WERI-Rb-1 (cell line): ENCODE measurements at places on chromosomes 1 and 21.

- no peak for DNase-seq
Observed at GRCh38 chr1:24020025-24020424, 39.9 kb upstream of the SRSF10 start.

GRCh38 chr21:25643486-25643885, 4.4 kb downstream of the JAM2 start:
- DNase-seq: no peak

GRCh38 chr1:2496746-2497145, 20.7 kb downstream of the PLCH2 start:
- DNase-seq: no peak

DNA sequence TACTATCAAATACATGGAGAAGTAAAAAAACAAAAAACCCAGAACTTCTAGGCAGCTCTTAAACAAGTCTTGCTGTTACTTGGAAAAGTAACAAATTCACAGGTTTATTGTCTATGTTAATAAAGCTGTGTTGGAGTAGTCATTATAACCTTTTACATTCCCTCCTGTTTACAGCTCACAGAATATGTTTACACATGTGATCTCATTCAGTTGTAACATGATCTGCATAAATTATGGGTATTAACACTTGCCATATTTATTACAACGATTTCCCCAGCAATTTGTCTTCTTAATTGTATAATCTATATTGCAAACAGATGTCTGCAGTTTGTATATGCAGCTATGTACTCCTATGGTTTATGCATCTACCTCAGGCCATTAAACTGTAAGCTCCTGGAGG, 28.6 kb downstream of the ERG start:
- no peak for DNase-seq

GRCh38 chr21:34968414-34969333, 80.4 kb downstream of the RUNX1 start:
- DNase-seq: no peak

DNA sequence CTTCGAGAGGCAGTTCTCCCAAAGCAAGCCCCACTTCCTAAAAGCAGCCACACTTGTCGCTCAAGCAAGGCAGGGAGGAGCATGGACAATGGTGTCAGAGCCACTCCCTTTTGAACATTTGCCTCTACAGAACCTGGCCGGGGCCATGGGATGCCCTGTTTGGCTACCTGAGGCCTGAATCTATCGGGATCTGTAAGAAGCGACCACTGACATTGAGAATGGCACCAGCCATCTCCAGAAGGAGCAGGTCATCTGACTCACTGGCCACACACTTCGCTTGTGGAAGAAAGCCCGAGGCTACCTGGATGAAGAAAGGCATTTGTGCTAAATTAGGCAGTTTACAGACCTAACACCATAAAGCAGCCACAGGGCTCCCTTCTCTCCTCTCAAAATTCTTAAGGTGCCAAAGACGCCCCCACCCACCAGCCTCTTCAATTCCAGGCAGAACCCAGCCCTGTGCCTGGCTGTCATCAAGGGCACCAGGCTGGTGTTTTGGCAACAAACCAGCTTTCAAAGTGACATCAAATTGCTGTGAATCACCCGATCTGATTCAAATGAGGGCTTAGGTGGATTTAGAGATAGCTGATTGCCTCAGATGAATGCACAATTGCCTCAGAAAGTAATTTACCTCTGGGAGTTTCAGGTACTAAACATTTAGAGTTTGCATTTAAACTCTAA, 104.8 kb downstream of the ETS2 start:
- no peak for DNase-seq

DNA sequence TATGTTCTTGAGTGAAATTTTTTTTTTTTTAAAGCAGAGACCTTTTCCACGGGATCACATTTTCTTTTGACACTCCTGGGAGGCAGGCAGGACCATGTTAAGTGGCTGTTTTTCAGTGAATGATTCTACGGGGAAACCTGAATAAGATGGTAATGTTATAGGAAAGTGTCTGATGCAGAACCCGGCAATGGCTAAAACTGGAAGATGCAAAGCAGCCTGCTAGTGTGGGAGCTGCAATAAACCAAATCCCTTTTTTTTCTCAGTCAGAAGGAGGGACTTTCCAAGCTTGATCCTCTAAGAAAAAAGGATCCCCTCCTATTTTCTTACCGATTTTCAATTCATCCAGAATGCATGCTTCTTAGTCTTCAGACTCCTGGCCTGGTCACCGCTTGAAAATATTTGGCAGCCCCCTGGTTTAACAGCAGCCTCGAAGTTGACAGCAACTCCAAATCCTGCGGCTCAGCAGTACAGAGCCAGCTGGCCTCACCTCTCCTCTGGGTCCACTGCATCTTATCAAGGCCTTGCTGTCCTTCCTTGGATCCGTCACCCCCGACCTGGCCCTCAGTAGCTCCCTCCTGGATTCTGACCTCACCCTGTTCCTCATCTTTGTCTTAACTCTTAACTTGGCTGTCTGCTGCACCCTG, 5.6 kb downstream of the MX2 start:
- DNase-seq: peak; percentile 30

GRCh38 chr1:10528066-10529014, 53.6 kb downstream of the PEX14 start:
- no peak for DNase-seq

DNA sequence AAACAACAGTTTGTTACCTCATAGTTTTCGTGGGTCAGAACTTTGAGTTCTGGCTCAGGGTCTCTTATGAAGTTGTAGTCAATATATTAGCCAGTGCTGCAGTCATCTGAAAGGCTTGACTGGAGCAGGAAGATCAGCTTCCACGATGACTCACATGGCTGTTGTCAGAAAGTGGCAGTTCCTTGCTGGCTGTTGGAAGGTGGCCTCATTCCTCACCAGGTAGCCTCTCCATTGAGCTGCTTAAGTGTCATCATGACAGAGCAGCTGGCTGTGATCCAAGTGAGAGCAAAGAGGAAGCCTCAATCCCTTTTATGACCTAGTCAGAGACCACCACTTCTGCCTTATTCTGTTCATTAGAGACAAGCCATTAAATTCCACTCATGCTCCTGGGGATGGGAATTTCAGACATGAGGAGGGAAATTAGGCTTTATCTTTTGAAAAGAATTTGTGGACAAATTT, 5.6 kb downstream of the OSBPL9 start:
- peak; percentile 80 for DNase-seq

DNA sequence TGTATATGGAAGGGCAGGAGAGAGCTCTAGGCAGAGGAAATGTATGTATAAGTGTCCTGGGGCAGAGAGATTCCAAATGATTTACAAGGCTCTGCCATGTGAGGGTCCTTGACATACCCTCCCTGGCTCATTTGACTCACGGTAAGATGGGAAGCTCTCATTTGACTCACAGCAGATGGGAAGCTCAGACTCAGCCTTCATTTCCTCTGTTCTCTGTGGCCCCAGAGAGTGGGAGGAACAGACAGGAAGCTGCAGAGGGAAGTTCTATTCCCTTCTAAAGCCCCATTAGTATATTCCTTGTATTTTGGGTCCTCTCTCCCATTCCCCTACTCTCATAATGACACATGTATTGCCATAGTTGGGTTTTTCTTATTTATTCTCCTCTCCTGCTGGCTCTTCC, 44.9 kb downstream of the FOXD2 start:
- no peak for DNase-seq

GRCh38 chr1:3753656-3754454, 1.6 kb downstream of the CCDC27 start:
- no peak for DNase-seq

DNA sequence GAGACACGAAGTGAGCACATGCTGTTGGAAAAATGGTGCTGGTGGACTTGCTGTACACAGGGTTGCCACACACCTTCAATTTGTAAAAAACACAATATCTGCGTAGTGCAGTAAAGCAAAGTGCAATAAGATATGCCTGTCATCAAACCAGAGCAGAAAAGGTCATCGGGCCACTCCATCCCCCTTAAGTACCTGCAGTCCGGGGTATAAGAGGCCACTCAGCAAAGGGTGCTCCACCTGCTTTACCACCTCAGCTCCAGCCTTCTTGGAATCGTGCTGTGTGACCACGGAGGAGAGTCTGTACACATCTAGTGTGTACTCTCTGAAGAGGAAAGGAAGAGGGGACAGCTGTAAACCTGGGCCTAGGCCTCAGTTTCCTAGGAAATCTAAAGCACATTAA, 10.9 kb downstream of the YARS1 start:
- DNase-seq: no peak

DNA sequence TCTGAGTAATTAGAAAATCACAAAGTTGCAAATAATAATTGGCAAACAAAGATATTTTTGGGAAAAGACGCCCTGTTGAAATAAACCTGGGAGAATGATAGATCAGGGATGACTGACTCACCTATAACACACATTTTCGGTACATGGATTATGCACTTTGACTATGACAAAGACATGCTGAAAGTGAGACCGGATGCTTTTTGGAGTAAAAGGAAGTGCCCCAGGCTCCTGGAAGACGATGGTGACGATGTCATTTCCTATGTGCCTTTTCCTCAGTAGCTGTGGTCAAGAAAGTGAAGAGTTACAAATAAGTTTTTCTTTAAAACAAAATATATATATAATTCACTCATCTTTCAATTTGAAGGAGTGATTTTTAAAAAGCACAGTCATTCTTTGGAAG, 158.7 kb downstream of the SIPA1L2 start:
- DNase-seq: no peak

- no peak for DNase-seq
Observed at GRCh38 chr1:27087371-27088220, 67.3 kb downstream of the SLC9A1 start.

GRCh38 chr1:245875581-245876261, 631.4 kb downstream of the SMYD3 start:
- no peak for DNase-seq

DNA sequence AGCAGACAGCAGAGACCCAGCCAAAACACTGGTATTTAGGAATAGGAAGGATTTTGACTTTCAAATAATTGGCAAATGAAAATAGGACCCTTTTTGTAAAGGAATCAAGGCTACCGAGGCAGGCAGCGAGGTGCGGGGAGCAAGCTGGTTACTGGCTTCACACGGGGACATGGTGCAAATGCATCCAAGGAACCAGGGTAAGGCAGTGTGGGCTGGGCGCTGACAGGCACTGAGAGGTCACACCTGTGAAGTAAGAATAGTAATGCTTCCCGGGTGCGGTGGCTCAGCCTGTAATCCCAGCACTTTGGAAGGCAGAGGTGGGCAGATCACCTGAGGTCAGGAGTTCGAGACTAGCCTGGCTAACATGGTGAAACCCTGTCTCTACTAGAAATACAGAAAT, 15.5 kb downstream of the CHAF1B start:
- no peak for DNase-seq

GRCh38 chr1:159222075-159222865, 17.6 kb downstream of the ACKR1 start:
- DNase-seq: no peak

DNA sequence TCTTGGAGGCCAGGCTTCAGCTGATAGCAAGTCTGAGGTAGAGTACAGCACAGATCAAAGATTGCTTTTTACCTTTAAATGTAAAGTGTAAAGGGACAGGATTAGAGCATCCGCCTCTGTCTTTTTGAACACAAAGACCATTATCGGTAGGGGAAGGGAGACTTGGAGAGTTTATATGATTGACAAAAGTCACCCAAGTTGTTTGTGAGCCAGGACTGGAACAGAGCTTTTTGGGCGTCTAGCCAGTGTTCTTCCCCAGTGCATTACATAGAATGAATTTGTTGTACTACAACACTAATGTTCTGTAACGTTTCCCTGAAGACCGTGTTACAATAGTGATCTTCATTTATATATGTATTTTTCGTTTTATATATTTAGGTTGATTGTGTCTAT, 9.3 kb upstream of the PIGC start:
- DNase-seq: no peak

DNA sequence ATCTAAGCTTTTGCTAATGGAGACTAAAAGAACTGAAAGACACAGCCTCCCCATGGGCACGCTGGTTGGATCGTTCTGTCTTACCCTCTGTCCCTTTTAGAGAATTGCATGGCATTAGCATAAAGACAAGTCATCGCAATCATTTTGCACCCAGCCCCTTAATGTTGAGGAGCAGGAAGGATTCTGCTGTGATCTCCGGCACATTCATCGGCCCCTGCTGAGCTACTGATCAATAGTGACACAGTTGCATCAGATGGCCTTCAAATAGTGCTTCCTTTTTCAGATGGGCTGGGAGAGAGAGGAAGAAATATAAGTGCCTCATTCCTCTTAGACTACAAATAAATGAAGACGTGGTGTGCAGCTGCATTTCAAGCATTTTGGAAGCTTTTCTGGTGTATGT, 75.4 kb downstream of the NOS1AP start:
- DNase-seq: no peak

GRCh38 chr1:89271341-89272015, 1.2 kb downstream of the GBP5 start:
- DNase-seq: no peak

DNA sequence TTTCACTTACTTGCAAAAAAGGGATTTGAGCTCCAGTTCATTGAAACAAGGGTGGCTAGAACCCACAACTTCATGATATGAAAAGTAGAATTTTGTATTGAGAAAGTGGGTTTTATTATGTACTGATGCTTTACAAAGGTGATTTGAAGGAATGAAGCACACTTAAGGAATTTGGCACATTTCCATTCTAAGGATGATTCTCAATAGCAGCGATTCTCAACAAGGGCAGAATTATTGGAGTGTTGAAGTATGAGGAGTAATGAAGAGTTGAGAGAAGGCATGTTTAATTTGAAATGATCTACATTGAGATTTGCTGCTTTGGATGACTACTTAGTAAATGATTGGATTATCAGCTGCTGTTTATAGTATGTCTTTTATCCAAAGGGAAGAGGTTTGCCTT, 54.7 kb downstream of the FNBP1L start:
- DNase-seq: no peak

DNA sequence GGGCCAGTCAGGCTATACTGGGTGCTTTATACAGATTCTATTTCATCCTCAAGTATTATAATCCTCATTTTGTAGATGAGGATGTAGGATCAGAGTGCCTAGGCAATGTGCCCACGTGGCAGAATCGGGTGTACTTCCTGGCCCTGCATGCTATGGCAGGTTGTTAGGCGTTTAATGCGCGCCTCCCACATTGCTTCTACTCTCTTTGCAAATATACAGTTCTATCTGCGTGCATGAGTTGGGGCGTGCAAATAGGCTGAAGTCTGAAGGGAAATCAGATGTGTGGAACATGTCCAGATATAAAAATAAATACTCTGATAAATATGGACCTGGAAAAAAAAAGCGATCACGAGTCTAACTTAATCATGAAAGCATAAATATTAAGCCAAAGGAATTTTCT, 194.7 kb upstream of the FMN2 start:
- DNase-seq: no peak

DNA sequence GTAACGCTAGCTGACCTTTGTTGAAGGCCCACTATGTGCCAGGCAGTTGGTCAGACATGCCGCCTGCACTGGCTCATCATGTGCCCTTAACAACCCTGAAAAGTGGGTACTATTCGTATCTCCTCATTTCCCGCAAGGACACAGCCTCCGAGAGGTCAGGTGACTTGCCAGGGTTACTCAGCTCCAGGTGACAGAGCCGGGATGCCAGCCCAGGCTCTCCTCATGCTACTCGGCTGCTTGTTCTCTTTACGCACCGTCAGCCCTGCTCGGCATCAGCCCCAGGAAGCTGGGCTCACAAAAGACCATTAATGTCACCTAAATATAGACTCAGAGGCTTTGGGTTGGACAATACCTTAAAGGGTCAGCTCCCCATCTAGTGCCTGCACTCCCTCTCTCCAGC, 29.0 kb downstream of the GRHL3 start:
- no peak for DNase-seq
